ENCODE measurements at places on chromosomes 12 and 14.

- no peak for DNase-seq
Measured at GRCh38 chr12:129635021-129635685, 268.7 kb downstream of the TMEM132D start.

DNA sequence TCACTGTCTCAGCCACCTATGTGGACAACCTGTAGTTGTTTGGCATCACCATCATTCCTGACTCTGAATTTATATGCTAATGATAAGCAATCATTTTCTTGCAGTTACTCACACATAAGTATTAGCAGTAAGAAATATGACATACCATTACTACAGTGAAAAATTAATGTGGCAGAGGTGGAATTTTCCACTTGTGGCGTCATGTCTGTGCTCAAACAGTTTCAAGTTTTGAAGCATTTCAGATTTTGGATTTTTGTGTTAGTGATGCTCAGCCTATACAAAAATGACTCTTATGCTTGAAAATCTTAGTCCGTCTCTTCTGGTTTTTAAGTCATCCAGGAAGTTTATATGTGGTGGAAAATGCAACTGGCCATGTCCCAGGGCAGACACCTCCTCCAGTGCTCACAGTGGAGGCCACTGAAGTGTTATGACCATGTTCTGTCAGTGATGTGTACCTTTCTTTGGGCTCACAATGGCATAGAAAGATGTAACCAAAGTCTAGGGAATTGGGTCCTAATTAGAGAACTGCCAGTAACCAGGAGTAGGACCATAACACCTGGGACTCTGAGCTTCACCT is 220.6 kb downstream of the SYT1 start:
- DNase-seq, result no peak

DNA sequence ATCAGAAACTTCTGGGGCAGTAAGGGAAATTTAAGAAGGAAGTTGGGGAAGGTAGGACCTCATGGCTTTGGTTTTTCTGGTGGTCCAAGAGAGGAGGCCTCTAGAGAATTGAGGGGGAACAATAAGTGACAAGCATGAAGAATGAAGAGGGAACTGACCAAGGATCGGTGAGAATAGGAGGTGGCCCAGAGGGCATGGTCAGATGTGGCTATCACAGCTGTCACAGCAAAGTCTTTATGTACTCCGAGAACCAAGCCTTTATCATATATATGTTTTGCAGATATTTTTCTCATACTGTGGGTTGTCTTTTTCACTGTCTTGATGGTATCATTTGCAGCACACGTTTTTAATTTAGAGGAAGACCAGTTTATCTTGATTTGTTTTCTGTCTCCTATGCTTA is 64.3 kb downstream of the PPP2R5C start:
- no peak for DNase-seq

- no peak for DNase-seq
Measured at GRCh38 chr12:125120566-125120965, 55.3 kb downstream of the AACS start.

- no peak for DNase-seq
Measured at GRCh38 chr14:92411941-92412340, 89.0 kb downstream of the SLC24A4 start.

DNA sequence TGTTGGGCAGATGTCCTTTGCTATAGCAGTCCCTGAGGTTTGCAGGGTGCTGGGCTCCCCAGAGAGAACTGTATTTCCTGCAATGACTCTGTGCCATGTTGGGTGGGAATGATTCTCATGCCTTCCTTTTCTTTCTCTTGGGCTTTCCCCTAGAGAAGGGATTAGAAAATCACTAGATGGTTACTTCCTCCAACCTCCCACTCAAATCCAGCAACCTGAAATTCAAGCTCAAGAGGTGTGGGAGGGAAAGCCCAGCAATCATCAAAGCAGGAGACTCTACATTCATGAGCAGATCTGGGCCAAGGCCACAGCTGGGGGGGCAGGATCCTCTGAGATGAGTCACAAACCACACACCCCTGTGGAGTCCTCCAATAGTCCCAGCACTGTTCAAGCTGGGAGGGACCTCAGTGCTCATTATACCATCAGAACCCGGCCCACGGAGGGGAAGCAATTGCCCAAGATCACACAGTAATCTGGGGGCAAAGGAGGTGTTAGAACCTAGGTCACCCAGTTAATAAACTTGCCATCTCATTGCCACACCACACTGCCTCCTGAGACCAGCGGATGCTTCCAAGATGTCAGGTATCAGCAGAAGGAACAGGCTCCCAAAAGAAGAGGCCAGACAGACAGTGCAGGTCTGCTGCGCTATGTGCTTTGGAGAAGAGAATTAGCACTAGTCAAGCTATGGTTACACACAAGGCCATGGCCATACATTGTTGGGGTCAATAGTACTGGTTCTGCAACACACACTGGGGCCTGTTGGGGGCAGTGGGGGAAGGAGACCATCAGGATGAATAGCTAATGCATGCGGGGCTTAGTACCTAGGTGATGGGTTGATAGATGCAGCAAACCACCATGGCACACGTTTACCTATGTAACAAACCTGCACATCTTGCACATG is 65.7 kb downstream of the TTC9 start:
- DNase-seq, result no peak

GRCh38 chr12:62860501-62861411 is 74.2 kb downstream of the PPM1H start:
- DNase-seq, result no peak

- DNase-seq, result no peak
Measured at GRCh38 chr12:47017901-47018475, 61.4 kb upstream of the PCED1B start.

Measured in activated CD4-positive, alpha-beta T cell treated with anti-CD3 and anti-CD28 coated beads, Interleukin-2, amount 50 U/mL, for 24 hours (primary cell).